ENCODE measurements at places on chromosomes 5 and 9.

- DNase-seq: no peak
Measured at GRCh38 chr5:82106756-82107155, 134.9 kb downstream of the ATG10 start.

DNA sequence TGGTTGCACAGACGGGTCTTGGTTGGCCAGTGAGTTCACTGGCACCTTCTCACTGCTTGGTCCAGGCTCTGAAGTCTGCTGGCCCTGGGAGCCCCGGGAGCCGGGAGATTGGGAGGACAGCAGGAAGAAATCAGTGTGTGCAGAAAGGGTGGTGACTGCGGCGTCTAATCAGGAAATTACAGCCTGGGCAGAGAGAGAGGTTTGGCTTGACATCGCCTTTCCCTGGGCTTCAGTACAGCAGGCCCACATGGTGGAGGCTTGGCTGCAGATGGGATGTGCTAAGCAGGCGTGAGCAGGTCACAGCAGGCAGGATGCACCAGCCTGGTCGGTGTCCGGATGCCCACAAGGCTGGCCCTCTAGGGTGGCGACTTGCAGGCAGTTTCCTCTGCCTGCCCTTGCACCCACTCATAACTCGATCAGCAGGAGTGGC is 17.2 kb downstream of the PITX1 start:
- DNase-seq: peak; percentile 22

DNA sequence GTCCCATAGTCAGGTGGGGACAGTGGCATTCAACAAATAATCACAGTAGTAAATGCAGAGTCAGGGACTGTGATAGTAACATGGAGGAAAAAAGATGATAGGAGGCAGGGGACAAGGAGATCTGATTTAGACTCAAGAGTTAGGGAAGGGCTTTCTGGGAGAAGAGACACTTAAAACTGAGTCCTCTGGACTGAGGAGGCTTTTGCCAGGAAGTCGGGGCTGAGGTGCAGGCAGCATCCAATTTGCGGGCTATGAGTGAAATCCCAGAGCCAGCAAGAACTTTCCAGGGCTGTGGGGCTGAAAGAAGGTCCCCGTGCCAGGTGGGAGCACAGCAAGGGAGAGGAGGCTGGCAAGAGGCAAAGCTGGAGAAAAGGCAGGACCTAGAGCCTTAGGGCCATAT is 124.1 kb downstream of the KIF4B start:
- no peak for DNase-seq

GRCh38 chr5:94793816-94794198 is 175.3 kb downstream of the SLF1 start:
- no peak for DNase-seq

- no peak for DNase-seq
Measured at GRCh38 chr9:114007991-114008666, 70.0 kb downstream of the AMBP start.

DNA sequence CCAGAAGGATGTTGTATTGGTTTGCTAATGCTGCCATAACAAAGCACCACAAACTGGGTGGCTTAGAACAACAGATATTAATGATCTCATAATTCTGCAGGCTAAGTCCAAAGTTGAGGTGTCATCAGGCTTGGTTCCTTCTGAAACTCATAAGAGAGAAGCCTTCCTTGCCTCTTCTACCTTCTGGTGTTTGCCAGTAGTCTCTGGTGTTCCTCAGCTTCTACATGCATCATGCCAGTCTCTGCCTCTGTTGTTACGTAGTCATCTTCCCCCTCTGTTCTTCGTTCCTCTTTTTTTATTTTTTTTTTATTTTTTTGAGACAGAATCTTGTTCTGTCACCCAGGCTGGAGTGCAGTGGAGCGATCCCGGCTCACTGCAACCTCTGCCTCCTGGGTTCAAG is 61.8 kb downstream of the LRRC70 start:
- DNase-seq: no peak

- DNase-seq: no peak
Measured at GRCh38 chr9:97706246-97706645, 9.1 kb upstream of the XPA start.

- DNase-seq: no peak
Measured at GRCh38 chr5:96855031-96855872, 21.0 kb upstream of the ERAP2 start.

DNA sequence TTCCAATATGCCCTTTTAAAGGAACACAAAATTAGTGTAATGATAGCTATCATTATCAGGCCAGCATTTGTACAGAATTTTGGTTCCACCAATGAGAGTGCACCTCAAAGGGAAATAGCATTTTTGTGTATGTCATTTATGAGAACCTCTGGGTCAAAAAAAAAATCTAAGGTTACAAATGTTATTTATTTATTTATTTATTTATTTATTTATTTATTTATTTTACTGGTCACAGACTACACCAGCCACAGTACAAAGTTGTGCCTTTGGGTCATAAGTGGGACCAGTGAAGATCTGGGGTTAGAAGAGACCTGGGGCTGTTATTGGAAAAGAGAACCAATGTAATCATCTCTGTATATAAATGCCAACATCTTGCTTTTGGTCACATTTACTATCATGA is 523.9 kb downstream of the CETN3 start:
- no peak for DNase-seq

GRCh38 chr9:22079873-22080341 is 70.8 kb upstream of the CDKN2B start:
- DNase-seq: peak; percentile 51

DNA sequence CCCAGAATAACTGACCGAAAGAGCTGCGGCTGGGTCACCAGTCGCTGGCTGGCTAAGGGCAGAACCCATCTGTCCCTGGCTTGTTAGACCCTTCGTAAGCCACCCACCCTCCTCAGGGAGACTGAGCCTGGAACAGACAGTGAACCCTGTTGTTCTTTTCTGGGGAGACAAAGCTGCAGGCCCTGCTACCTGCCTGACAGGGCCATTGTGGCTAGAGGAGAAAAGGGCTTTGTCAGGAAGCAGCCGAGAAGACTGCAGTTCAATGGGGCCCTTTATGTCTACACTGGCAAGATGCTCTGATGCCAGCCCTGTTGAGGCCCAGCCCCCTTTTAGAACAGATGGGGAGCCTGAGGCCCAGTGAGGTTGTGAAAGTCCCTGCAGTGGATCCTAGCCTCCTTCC is 3.7 kb upstream of the NIPAL4 start:
- no peak for DNase-seq

Data from Peyer's patch (tissue), 4 donors.